ENCODE measurements at places on chromosomes 5 and 9.

- DNase-seq, result no peak
Measured at GRCh38 chr5:137498301-137498735, 808 bp downstream of the SPOCK1 start.

DNA sequence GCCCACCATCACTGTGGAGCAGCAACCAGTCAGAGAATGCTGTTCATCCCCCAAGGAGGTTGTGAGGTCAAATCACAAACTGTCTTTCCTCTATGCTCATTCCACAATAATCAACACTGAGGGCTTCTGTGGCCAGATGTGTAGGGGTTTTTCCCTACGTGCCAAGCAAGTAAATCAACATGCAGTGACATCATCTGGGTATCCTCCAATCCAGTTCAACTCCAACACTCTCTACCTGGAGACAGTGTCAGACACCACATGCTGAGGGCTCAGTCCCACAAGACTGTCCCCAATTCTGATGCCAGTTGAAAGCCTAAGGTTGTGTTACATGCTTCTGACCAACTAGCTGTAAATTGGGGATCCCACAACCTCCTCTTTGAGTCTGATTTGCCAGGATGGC is 57.3 kb upstream of the DMRT1 start:
- no peak for DNase-seq

DNA sequence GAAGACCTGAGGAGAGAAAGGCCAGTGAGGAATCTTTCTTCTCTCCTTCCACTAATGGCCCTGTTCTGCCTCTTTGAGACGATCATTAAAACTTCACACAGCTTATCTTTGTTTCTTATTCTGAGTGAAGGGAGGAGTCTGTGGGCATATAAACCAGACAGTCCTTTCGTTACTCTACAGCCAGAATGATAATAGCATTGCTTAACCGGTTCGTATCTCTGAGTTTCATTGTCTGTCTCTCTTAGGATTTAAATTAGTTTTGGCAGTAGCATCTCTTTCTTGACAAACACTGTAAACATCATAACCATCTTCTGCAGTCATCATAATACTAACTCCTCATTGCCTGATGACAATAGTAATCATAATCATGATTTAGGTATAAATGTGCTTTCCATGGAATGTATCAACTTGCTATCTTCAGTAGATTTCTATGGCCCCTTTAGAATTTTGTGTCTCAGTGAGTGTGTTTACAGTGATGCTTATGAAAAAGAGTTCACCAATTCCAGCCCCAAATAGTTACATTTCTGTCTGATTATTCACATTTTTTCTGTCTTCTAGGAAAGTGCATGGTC is 618.8 kb upstream of the KLF4 start:
- DNase-seq, result no peak

DNA sequence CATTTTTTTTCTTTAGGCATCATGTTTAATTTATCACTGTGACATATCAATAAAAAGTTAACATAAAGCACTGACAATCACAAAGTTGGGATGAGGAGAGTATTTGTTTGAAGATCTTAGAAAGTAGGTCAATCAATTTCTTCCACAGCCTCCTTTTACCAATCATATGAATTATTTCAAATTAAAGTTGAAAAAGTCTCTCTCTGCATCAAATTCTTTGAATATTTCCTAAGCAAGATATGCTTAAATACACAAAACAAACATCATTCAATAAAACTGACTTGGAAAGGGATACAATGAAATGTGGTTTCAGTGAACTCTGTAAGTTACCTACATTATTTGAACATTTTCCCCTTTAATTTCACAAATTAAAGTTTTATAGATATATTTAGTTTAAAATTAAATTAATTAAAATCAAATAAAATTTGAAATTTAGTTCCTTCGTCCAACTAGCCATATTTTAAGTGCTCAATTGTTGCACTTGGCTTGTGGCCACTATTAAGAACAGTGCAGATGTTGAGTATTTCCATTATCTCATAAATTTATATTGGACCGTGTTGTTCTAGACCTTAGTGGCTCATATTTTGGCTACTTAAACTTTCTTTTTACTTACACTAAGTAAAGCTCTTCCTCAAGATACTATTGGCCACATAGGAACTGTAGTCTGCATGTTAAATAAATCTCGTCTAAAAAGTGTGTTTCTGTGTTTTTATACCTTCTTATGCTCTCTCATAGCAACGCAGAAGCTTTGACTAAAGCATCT is 949.7 kb upstream of the NUDT12 start:
- DNase-seq, result no peak

DNA sequence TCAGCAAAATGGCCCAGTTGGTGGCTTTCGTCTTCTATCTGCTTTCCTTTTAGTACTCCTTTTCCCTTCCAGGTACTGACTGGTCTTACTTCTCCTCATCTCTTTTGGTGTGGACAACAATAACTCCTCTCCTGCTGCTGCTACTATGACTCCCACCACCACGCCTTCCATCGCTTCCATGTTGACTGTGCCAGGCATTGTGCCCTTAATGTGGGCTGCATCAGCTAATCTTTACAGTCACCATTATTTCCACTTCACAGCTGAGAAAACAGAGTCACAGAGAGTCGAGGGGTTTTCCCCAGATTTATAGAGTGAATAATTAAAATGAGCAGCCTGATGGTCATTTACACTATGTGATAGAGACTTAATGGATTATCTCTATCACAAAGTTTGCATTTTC is 184.9 kb upstream of the IL12B start:
- DNase-seq, result no peak

DNA sequence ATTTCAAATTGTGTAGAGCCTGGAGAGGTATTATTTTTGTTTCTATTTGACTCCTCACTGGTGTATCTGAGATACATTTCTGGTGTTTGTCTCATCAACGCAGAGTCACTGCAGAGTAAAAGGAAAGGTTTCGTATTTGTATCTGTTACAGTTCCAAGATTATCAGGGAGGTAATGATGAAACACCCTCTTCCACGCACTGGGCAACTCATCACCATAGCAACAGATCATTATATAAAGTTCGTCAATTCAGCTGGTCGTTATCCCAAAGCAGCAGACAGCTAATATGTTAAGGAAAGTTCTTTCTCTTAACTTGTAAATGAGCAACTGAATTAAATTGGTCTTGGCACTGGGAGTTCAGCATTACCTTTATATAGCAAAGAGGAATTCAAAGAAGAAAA is 513.5 kb downstream of the MTRR start:
- no peak for DNase-seq

- DNase-seq, result no peak
Measured at GRCh38 chr5:76081811-76082771, 1.1 kb upstream of the SV2C start.

DNA sequence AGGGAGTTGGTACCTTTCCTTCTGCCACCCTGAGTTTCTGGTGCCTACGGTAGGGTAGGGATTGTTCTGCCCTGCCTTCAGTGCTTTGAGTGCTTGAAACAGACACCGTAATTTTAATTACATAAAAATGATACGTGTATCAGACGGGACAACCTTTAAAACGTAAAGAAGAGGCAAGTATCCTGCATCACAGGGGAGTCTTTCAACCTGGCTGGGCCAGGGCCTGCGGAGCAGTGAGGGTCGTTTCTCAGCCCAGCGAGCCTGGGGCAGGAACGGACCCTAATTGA is 483 bp upstream of the DAB2IP start:
- no peak for DNase-seq

DNA sequence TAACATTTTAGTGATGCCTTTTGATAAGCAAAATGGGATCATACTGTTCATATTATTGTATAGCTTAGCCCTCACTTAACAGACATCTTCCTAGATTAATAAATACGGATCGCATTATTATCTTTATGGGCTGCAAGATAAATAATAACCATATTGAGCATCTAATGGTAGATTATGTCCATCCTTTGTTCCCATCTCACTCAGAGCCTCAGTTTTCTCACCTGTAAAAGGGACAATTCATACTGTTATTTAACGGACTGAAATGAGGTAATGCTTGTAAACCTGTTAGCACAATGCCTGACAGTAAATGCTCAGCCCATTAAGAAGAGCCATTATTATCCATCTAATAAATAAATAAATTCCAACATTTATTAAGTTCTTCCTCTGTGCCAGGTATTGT is 3.0 kb upstream of the RPL26L1 start:
- DNase-seq, result no peak

DNA sequence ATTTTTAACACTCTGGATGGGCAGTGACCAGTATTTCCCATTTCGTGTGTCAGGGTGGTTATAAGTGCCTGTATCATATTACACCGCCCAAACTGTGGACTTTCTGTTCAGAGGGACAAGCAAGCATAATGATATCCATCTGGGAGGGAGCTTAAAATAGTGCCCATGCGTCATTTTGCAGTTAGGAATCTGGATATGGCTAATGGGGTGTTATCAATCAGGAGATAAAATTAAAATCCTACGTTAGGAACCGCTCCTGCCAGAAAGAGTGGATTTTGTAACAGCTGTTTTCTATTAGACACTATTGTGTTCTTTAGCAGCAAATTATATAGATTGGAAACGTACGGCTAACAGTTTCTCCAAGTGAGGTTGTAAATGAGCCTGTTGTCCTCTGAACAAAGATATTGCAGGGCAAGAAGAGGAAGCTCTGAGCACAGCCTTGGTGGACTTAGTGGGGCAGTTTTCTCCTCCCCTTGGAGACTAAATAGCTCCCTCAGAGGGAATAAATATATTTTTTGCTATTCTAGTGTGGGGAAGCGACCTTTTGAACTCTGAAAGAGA is 160.4 kb downstream of the SPATA31D1 start:
- no peak for DNase-seq

- no peak for DNase-seq
Measured at GRCh38 chr9:96009690-96010472, 134.4 kb downstream of the ERCC6L2 start.

- no peak for DNase-seq
Measured at GRCh38 chr5:93884254-93884653, 142.9 kb upstream of the POU5F2 start.

- no peak for DNase-seq
Measured at GRCh38 chr5:74187757-74188156, 452.8 kb downstream of the ENC1 start.

DNA sequence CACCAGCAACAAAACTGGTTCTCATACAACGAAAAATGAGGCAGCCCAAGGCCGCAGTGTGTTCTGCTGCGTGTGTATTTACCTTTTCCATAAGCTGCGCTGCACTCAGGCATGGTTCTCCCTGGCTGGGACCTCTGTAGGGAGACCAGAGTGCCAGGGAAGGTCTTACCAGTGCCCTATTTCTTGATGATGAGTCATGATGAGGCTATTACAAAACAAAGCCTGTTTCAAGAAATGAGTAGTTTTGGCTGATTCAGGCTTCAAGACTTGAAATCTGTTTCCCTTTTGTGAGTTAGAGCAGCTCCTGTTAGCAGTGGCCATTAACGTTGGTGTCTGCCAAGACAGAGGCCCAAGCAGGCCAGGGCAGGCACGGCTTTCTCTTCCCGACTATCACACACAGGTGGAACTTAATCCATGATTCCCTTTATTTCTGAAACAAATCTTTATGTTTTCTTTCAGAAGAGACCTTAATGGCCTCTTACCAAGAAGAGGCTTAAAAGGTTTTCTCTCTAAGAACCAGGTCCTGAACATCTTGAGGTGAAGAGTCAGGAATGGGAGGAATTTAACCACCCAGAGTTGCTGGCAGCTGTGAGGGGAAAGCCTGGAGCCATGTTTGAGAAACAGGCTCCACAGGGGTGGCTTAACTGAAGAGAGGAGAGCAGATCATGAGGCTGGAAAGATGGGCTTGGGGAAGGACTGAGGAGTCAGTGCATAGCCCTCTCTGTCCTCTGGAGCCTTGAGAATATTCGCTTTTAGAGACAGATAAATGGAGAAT is 41.4 kb upstream of the TIFAB start:
- no peak for DNase-seq

GRCh38 chr9:89388084-89388867 is 70.0 kb downstream of the SECISBP2 start:
- DNase-seq, result no peak

DNA sequence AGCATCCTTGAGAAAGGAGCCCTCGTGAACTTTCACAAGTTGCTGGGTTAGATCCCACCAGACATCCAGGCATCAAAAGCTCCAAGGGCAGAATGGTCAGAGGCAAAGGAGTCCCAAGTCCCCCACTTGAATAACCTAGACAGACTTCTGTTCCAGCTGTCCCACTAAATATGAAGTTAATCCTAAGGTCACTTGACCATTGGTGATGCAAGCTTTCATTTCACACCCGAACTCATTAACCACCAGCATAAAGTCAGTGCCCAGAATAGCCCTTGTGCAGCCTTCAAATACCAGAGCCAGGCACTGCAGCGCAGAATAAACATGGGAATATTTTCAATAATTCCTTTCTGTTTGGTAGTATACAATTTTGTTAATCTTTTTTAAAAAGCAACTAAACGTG is 28.9 kb downstream of the OXCT1 start:
- no peak for DNase-seq

DNA sequence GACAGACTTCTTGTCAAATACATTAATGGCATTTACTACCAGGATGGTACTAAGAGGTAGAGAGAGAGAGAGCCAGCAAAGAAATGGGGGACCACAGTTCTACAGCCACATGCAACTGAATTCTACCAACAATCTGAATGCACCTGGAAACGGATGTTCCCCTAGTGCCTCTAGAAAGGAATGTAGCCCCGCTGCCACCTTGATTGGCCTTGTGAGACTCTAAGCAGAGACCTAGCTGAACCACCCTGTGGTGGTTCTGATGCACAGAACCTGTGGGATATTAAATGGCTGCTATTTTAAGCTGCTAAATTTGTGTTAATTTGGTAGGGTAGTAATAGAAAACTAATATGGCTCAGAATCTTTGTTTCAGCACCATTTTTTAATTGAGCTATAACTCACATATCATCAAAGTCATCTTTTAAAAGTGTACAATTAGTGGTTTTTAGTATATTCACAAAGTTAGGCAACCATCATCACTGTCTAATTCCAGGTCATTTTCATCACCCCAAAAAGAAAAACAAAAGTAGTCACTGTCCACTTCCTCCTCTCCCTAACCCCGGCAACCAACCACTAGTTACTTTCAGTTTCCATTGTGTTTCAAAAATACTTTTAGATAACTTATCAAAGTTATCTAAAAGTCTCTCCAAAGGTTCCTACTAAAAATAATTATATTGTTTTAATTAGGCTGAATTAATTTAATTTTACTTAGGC is 51.7 kb downstream of the CPLANE1 start:
- no peak for DNase-seq

DNA sequence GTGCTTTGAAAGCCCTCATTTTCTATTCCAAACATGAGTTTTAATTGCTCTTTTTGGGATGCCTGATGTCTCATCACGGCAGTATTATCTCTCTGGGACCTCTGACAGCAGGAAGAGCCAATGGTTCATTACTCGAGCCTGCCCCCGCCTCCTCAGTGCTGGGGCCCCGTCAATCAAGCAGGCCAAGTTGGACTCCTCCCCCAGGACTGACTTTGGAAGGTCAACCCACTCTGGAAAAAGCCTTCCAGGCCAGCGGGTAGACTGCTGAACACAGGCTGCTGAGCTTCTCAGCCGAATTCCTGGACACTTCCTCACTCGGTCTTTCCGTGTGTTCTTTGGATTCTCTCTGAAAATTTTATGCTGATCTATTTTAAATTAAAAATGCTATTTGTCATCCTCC is 9.5 kb upstream of the BARHL1 start:
- DNase-seq, result no peak

- no peak for DNase-seq
Measured at GRCh38 chr9:32782476-32783167, 718 bp upstream of the TMEM215 start.
